ENCODE measurements at places on chromosomes 13 and 19.

GRCh38 chr19:4524808-4525562 lies 6.7 kb upstream of the PLIN4 start:
- peak; percentile 51 for DNase-seq

DNA sequence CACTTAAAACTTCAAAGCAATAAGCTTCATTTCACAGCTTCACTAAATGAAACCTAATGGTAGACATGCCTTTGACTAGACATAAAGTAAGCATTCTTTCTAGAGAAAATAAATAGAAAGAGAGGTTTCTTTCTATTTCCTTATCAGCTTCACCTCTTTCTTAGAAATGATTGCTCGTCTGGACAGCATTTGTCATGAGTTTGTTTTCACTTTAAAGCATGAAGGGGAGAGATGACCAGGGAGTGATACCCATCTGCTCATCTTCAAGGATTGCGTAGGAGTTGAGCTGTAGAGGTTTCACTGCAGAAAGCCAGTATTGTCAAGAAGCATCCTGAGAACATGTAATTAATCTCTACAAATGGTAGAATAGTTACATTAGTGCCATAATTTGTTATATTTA lies 61.3 kb downstream of the COL4A2 start:
- no peak for DNase-seq

- no peak for DNase-seq
Measured at GRCh38 chr19:29812080-29812880, 489 bp downstream of the CCNE1 start.

DNA sequence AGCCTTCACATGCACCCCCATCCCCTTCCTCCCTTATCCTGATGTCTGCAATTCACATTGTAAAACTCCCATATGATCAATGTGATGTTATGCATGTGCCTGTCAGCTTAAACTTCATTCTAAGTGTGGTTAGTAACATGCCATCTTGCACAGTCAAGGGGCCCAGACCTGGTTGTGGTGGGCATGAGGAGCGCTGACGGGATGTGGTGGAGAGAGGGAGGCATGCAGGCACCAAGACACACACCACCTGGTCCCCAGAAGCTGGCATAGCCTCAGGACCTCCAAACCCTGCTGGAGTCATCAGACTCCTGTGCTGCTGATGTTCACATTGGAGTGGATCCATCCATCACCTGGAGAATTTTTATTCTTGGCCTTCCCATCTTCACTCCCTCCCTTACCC lies 90.5 kb upstream of the ABCC4 start:
- no peak for DNase-seq

DNA sequence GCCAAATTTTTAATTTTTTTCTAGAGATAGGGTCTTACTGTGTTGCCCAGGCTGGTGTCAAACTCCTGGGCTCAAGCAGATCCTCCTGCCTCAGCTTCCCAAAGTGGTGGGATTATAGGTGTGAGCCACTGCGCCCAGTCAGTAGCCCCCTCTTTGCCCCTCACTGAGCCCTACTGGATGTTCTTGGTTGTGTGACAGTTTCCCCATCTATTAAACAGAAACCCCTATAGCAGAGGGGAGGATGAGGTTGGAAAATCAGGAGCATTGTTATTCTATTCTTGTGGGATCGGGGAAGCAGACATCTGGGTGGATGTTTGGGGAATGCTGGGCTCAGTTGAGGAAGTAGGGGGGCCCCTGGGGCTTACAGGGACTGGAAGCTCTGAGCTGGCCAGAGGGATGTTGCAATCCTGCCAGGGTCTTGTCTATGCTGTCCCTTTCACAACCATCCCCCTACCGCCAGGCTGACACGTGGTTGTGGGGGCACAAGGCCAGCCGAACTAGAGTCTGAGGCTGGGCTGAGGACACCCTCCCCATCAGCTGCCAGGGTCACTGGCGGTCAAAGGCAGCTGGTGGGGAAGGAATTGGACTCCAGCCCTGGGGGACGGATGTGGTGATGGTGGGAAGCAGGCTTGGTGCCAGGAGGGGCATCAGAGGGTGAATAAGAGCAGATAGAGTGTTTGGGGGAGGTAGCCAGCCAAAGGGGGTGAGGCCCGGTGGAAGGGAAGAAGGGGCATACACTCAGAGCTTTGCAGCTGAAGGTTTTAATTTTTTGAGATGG lies 10.9 kb downstream of the APOC1 start:
- DNase-seq = peak; percentile 84

Data from inflammatory macrophage treated with lipopolysaccharide for 4 hours (primary cell).